ENCODE measurements at places on chromosomes 4 and X.

DNA sequence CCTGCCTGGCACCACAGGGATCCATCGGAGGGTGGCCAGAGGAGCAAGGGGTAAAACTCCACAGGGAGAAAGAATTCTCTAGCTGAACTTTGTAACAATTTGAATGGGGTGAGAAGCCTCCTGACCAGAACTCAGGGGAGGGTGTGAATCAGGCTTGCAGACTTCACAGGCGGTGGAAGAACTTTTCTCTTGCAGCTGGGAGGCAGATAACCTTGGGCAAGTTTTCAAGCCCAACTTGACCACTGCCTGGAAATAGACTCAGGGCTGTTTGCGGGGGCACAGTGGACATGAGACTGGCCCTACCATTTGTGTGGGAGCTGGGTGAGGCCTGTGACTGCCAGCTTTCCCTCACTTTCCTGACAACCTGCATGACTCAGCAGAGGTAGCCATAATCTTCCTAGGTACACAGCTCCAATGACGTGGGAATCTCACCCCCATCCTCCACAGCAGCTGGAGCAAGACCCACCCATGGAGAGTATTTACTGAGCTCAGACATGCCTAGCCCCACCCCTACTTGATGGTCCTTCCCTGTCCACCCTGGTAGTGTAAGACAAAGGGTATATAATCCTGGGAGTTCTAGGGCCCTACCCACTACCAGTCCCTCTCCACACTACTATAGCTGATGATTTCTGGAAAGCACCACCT is 210.0 kb upstream of the AGTR2 start:
- DNase-seq, result no peak

DNA sequence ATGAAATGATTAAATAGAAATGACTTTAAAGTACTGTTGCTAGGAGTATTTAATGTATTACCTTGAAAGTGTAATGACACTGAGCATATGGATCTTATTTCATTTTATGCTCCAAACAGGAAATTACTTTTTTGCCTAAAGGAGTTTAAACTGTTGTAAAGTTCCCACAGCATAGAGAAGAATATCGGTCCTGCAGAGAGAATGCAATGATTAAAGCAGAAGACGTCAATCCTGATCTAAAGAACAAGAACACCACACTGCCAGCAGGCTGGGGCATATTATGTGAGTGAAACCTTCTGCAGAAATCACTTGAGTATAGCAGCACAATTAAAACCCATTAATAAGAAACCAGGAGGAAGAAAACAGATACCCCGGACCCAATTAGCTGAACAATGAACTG is 72.8 kb upstream of the CAMK2D start:
- no peak for DNase-seq

DNA sequence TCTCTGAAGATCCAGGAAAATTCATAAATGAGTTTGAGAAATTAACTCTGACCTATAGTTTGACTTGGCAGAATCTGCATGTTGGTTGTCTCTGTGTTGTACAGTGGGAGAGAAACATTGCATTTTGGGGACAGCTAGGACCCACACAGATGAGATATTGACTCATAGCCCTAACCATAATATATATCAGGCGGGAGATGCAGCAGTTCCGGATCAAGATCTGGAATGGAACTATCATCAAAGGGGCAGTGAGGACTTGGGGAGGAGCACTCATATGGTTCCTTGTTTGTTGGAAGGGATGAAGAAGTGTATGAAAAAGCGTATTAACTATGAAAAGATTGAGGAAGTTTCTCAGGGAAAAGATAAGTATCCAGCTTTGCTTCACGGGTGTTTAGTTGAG is 14.0 kb downstream of the CXCL2 start:
- DNase-seq, result no peak

DNA sequence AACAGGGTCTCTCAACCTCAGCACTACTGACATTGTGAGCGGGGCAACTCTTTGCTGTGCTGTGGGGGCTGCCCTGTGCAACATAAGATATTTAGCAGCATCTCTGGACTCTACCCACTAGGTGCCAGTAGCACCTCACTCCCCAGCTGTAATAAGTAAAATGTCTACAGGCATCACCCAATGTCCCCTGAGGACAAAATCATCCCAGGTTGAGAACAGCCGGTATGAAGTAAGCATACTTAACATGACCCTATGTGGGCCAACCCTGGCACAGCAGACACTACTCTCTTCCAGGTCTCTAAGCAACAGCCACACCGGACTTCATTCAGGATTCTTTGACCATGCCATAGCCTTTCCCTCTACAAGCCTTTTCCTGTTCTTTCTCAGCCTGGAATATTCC is 10.5 kb upstream of the MGST2 start:
- DNase-seq, result no peak

DNA sequence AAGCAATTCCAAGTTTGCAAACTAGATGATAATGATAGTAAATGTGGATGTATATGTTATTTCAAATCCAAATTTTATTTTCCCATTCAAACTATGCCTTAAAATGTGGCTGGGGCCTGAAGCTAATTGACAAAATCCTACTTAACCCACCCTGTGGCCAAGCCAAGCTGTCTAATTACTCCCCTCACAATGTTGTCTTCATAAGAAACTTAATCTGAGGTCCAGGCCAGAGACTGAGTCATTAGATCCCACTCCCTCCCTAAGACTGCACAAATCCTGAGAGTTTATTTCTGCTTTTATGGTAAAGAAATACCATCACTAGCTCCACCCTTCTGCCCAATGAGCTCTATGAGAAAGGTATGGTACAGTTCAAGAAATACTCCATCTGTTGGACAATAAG is 16.6 kb downstream of the SMPX start:
- no peak for DNase-seq

All from activated naive CD4-positive, alpha-beta T cell treated with anti-CD3 and anti-CD28 coated beads, Interleukin-2, amount 50 U/mL, for 16 hours (primary cell).